GM12891 (cell line): ENCODE measurements at places on chromosomes 2 and 18.
A peak's percentile ranks its signal among the peaks of the same experiment; 100 is the strongest.

DNA sequence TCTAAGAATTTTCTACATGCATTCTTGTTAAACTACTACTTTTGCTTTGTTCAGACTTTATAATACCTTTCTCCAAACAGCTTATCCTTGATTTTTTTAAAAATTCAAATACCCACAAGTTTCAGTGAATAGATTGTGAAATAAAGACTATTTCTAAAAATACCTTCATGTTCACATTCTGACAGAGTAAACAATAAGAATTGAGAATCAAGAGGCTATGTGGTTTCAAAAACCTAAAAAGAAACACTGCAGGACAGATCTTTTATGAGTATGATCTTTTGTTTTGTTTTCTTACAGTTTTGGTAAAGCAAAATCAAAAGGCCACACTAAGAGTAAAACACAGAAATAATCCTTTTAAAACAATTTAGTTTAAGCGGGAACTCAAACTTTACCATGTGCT is 21.2 kb downstream of the ALS2 start:
- DNase-seq, result no peak

DNA sequence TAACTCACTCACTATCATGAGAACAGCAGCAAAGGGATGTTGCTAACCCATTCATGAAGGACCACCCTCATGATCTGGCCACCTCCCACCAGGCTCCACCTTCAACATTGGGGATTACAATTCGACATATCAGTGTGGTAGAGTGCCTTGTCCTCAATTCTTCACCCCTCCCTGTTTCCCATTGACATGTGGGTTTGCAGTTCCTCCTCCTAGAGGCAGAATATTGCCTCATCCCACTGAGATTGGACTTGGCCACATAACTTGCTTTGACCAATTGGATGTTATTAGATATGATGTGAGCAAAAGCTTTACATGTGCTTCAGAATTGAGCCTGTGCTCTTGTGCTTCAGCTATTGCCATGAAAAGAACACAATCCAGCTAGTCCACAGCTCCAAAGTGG is 217.0 kb upstream of the CXCR4 start:
- DNase-seq, result no peak

DNA sequence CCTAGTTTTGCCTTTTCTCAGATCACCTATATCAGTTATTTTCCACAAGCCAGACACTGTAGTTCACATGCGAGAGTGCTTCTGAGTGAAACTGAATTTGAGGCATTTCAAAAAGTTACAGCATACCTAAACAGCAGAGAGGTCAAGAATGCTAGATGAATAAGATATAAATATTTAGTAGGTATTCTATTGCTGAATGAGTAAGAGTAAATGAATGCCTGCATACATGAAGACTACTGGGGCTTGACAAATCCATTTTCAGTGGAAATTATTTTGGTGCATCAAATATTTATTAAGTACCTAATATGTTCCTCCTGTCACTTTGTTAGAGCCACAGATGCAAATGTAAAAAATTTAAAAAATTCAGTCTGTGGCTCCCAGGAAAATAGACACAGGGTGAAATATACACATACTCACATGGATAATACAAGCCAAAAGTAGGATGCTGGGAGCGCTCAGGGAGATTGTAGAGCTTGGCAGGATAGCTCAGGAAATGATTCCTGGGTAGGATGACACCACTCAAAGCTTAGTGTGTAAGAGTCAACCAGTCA is 27.6 kb upstream of the CDC42EP3 start:
- DNase-seq, result no peak

DNA sequence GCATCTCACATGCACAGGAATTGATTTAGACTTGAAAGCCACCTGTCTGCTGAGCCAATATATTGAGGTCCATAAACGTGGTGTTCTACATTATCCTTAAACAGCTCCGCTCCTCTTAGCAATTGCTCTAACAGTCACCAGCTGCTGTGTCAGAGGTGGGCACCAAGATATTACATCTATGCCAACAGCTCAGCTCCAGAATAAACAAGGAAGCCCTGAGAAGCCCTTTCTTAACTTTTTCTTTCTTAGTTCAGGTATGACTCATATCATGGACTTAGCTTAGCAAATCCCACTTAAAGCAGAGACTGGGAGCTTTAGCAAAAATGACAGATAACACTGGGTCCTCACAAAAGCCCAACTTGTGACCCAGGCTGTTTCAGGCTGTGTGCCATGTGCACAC is 436.6 kb downstream of the IRS1 start:
- DNase-seq, result no peak

DNA sequence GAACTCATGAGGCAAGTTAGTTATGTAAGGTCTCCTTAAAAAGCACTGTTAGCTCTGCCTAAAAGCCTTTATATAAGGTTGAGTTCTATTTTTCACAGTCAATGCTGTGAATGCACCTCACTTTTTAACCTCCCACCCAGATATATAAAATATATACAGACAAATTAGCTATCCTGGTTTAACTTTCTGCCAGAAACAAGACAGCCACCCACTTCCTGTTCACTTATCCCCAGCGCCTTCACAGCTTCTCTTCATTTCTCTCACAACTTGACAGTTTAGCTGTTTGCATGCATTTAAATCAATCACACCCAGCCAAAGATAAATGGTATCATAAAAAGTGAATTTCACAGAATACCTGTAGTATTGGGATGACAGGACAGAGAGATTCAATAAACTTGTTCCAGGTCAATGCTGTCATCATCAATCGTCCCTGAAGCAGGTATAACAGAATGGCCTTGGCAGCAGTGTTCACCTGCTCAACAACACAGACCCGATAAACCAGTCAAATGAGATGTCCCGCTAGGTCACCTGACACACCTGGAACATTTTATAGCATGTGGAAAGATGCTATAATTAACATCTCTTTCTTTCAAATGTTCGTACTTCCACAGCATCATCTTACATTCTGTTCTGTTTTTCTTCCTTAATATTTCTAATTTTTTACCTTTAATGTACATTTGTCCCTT is 55.7 kb downstream of the RTTN start:
- DNase-seq, result no peak

- peak; percentile 10 for DNase-seq
These were observed 255.0 kb downstream of the CAMKMT start for GRCh38 chr2:44616667-44617155.
